ENCODE measurements at places on chromosomes 4 and X.

DNA sequence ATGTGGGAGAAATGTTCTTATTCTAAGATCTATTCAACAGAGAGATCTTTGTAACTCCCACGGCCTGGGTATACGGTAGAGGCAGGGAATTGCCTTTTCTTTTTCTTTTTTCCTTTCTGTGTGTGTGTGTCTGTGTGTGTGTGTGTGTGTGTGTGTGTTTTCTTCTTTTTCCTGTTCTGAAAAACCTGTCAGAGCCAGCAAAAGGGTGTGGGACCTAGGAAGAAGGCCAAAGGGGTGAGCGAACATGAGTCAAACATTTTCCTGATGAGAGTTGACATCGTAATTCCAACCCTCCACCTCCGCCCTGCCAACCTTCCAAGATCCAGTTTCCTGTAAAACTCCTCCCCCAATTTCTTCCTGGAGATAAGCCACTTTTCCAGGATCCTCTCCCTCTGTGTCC, 2.8 kb upstream of the CHIC2 start:
- DNase-seq = no peak

DNA sequence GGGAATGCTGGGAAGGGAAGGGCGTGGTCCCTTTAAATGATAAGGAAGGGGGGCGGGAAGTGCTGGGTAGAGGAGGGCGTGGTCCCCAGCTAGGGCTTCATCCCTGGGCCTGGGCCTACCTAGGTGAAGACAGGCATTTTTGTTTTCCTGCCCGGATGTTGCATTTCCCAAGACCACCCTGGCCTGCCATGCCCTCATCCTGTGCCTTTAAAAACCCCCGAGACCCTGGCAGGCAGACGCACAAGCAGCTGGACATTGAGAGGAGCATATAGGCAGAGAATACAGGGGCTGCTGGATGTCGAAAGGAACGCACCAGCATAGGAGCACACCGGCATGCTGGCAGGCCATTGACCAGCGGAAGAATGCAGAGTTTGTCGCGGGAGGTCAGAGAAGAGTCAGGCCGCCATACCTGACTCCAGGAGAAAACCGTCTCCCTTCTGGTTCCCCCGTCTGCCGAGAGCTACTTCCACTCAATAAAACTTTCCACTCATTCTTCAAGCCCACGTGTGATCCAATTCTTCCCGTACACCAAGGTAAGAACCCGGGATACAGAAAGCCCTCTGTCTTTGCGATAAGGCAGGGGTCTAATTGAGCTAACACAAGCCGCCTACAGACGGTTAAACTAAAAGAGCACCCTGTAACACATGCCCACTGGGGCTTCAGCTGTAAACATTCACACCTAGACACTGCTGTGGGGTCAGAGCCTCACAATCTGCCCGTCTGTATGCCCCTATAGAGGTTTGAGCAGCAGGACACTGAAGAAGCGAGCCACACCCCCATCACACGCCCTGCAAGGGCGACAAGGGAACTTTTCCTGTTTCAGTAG, 2.9 kb upstream of the AGA start:
- no peak for DNase-seq

DNA sequence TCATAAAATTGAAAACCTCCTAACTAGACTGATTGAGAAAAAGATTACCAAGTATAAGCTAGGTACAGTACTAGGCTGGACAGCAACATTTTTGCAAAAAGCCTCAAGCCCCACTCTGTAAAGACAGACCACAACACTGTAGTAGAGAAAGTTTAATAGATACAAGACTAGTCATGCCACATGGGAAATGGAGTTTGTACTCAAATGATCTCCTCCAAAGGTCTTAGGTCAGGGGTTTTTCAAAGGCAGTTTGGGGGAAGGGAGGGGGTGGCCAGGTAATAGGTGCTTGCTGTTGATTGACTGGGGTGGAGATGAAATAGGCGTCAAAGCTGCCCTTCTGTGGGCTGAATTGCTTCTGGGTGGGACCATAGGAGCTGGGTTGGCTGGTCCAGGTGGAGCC, 14.2 kb downstream of the CNGA1 start:
- DNase-seq = no peak

- DNase-seq = no peak
Observed at GRCh38 chrX:10577853-10578252, 42.5 kb downstream of the MID1 start.

- no peak for DNase-seq
Observed at GRCh38 chrX:78327370-78328086, at the start of gene CYSLTR1. Gene CYSLTR1 (minus strand): TSS chrX:78327611. CDS start chrX:78273746, 53,865 bp downstream.
